AG20443 (cell line): ENCODE measurements at places on chromosomes 3 and 15.

- no peak for DNase-seq
These were observed 217.6 kb downstream of the SLCO3A1 start for GRCh38 chr15:92071045-92071634.

GRCh38 chr3:152671446-152672319 lies 163.2 kb upstream of the P2RY1 start:
- DNase-seq, result no peak

GRCh38 chr3:17369973-17370372 lies 372.5 kb downstream of the TBC1D5 start:
- DNase-seq, result no peak

- DNase-seq, result no peak
These were observed 11.2 kb downstream of the CSNK1G1 start for GRCh38 chr15:64344651-64345294.

GRCh38 chr3:22450786-22451400 lies 699.9 kb upstream of the ZNF385D start:
- DNase-seq, result peak; percentile 8

DNA sequence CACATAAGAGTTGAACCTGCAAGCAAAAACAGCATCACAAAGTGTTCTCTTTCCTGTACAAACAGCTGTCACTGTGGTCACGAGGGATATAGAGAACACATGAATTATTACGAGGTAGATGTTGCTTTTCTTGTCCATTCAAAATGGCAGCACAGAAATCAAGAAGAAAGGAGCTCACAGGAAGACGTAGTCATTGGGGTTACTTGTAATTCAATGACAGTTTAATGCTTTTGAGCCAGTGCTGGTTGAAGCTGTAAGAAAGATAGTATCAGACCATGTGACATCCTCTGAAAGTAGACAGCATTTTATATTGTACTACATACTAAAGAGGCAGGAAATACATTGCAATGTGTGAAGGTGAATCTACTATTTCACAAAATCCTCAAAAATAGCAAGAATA lies 140.4 kb downstream of the ABI3BP start:
- no peak for DNase-seq

DNA sequence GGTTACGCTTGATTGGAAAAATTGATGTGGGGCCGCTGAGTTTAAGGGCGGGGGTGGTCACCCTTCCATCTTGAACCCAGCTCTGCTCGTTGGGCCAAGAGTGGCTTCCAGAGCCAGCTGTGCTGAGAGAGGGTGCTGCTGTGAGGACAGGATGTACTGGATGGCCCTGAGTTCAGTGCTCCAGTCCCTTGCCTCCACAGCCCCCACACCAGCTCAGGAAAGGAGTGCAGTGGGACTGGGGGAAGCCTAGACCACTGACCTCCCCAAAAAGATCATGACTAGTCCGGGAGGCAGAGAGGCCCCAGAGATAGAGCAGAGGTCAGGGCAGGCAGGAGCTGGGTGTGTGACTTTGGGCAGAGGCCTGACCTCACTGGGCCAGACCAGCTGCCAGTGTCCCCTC lies 4.0 kb upstream of the PTH1R start:
- DNase-seq, result no peak

DNA sequence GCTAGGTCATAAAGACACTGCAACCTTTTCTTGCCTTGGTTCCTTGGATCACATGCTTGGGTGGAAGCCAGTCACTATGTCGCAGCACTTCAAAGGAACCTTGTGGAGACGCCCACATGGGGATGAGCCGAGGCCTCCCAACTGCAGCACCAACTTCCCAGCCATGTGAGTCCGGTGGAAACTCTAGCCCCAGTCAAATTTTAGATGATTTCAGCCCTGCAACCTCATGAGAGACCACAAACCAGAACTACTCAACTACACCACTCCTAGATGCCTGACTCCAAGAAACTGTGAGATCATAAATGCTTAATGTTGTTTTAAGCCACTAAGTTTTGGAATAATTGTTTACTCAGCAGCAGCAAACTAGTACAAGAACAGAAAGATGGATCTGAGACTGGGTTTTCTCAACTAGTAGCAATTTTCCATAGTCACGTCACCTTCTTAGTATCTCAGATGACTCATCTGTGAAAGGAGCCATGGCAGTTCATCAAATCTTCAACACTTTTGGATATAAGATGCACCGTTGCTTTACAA lies 86.5 kb downstream of the MB21D2 start:
- peak; percentile 59 for DNase-seq

DNA sequence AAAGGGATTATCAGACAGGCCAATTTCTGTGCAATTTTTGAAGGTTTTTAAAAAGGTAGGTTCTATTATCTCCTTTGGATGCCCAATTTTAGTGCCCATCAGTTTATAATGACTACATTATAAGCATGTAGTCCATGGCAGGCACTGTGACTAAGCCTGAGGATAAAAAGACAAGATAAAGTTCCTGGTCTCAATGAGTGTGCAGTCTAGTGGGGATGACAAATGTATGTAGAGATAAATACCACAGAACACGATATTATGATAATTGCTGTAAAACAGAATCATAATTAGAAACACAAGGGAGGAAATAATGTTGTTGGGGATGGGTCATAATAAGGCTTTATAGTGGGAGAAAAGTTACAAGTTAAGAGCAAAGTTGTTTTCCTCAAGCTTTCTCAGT lies 163.1 kb downstream of the ZNF385D start:
- no peak for DNase-seq

- DNase-seq, result no peak
These were observed 240.6 kb downstream of the OPA1 start for GRCh38 chr3:193833592-193833991.

DNA sequence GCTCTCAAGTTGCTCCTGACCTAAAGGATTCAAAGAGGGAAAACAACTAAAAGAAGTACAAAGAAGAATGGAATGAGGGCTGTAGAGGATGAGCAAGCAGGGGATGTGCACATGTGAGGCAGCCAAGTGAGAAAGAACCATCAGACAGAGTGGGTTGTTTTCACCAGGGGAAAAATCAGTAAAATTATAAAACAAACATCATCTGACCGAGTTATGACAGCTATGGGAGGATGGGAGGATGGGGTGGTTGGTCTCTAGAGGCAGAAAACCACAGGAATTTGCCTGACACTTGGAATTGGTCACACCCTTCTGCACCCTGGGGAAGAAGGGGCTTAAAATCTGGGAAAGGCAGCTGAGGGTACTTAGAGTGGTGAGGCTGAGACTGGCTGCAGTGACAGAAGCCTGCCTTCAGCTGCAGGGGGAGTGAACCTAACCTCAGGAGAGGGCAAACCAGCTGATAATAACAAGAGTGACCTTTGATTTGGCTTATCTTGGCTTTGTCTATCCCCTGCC lies 10.1 kb downstream of the ARHGAP31 start:
- DNase-seq, result peak; percentile 56

DNA sequence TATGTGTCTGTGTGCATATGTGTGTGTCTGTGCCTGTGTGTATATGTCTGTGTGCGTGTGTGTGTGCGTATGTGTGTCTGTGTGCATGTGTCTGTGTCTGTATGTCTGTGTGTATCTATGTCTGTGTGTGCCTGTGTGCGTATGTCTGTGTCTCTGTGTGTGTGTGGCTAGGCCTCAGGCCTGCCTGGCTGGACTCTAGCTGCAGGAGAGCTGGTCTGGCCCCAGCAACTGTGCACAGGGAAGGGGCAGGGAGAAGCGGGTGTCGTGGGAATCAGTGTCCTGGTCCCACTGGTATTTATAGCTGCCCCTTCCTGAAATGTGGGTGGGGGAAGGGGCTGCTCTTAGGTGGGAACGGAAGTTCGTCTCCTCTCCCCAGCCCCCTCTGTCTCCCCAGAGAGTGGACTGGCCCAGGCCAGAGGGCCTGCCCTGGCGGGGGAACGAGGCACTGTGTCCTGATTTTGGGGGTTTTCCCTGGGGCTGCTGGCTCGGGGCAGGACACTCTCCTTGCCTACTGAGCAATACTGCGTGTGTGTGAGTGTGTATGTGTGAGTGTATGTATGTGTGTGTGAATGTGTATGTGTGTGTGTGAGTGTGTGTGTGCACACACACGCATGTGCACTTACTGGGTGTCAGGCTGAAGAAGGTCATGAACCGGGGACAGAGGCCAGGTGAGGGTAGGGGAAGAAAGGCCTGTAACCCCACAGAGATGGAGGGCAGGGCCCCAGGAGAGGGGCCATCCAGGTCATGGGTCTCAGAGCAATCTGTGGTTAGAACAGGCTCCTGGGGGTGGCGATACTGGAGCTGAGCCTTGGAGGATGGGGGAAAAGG lies 6.6 kb downstream of the CSPG4 start:
- DNase-seq, result no peak

- peak; percentile 20 for DNase-seq
These were observed 24.0 kb downstream of the TKT start for GRCh38 chr3:53231532-53232511.

GRCh38 chr3:184465883-184466412 lies 86.1 kb downstream of the CHRD start:
- no peak for DNase-seq

DNA sequence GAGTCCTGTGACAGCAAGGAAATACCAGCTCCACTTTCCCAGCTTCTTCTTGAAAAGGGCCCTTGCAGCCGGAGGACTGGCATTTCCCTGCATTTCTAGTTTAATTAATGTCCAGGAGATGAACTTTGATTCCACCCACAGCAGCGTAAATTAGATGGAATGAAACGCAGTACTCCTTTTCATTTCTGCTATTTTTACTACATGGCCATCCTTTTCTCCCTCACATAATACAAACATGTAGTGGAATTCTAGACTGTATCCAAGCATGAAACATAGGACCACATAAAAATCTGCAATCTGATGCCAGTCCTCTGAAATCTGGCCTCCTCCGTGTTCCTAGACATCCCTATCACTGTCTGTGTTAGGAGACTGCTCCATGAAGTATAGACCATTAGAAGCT lies 403.2 kb downstream of the NR2F2 start:
- DNase-seq, result no peak

DNA sequence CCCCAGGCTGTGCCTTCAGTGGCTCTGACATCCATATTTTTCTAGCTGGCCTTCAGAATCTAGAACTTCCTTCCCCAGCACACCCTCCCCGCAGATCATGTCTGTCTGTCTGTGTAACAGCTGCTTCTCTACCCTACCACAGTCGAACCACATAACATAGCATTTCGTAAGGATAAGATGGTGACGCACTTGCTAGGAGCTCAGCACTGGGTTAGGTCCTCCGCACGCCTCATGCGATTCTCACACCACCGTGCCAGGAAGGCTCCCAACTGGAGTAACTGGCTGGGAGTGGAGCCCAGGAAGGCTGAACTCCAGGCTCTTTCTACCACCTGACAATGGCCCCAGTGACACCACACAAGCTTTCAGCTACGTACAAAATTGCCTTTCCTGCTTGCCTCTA lies 168.6 kb downstream of the STT3B start:
- DNase-seq, result no peak

- no peak for DNase-seq
These were observed 95.9 kb downstream of the FEZF2 start for GRCh38 chr3:62277450-62277849.

- DNase-seq, result peak; percentile 14
These were observed 17.6 kb downstream of the RSRC1 start for GRCh38 chr3:158127250-158128219.
